ENCODE measurements at places on chromosomes 13 and 19.
A peak's percentile ranks its signal among the peaks of the same experiment; 100 is the strongest.

- no peak for DNase-seq
These were observed 519.7 kb downstream of the DIAPH3 start for GRCh38 chr13:59643906-59644626.

DNA sequence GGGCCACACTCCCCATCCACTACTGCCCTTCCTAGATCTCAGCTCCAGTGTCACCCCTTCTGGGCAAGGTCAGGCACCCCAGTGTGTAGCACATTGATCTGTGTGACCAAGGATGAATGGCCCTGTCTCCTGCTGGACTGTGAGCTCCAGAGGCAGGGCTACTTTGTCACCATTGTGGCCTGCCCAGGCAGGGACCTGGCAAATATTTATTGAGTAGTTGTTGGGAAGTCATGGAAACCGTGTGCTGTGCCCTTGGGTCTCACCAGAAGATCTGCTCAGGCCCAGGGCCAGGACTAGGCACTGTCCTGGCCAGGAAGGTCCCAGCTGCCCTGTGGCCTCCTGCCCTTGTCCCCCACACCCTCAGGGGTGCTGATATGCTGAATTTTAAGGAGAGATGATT lies 10.5 kb downstream of the NACC1 start:
- no peak for DNase-seq

DNA sequence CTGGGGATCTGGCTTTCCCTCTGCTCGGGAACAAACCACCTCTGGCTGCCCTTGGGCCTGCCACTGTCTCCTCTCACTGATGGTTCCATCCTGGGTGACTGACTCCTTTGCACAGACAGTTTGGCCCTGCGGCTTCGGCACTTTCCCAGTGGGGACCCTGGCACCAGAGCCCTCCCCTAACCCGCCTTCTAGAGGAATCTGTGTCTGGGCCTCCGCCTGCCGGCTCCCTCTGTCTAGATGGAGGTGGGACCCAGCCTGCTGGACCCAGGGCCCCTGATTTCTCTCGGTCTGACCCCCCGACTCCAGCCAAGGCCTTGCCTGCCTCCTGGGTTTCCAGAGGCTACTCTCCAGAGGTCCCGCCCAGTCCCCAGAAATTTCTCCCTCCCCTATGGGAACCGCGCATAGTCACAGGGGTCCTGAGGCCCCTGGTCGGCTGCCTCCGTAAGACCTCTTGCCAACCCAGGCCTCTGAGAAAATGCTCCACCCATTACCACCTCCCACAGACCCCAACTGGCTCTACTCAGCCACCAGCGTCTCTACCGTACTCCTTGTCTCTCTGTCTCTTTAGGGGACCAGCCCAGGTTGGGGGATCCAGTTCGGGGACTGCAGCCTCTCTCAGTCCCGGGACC lies 2.7 kb downstream of the CCDC106 start:
- DNase-seq = no peak

DNA sequence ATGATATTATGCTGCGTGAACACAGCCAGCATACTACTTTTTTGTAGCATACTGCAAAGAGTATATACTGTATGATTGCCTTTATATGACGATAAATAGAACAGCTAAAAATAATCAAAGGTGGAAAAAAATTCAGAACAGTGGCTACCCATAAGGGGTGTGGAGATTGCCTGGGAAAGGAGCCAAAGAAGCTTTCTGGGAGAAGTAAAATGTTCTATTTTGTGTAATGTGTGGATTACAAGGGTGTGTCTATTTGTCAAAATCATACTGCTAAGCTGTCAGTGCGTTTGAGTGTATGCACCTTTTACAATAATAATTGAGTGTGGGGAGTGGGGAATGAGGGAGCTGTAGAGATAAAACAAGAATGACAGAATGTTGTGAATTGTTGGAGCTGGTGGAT lies 45.2 kb upstream of the MTIF3 start:
- no peak for DNase-seq

GRCh38 chr13:108595436-108596274 lies 33.8 kb upstream of the MYO16 start:
- no peak for DNase-seq

DNA sequence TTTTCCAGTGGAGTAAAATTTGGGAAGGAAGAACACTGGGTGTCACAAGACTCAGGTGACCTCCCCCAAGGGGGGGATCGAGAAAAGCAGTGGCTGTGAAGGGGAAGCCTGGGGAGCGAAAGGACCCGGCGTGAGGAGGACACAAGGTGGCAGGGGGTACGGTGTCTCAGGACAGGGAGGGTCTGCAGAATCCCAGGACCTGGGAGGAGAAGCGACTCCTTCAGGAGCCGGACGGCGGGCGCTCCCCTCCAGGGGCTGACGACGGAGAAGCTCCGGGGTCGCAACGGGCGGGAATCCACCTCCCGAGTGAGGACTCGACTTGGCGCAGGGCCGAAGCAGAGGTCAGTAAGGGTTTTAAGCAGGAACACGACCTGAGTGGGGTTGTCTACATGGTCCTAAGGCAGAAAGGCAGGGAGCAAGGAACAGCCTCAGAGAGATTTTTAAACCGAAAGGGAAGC lies 529 bp downstream of the ZNF836 start:
- DNase-seq = peak; percentile 56

GRCh38 chr19:49859682-49860335 lies 7.6 kb downstream of the PNKP start:
- DNase-seq = no peak

DNA sequence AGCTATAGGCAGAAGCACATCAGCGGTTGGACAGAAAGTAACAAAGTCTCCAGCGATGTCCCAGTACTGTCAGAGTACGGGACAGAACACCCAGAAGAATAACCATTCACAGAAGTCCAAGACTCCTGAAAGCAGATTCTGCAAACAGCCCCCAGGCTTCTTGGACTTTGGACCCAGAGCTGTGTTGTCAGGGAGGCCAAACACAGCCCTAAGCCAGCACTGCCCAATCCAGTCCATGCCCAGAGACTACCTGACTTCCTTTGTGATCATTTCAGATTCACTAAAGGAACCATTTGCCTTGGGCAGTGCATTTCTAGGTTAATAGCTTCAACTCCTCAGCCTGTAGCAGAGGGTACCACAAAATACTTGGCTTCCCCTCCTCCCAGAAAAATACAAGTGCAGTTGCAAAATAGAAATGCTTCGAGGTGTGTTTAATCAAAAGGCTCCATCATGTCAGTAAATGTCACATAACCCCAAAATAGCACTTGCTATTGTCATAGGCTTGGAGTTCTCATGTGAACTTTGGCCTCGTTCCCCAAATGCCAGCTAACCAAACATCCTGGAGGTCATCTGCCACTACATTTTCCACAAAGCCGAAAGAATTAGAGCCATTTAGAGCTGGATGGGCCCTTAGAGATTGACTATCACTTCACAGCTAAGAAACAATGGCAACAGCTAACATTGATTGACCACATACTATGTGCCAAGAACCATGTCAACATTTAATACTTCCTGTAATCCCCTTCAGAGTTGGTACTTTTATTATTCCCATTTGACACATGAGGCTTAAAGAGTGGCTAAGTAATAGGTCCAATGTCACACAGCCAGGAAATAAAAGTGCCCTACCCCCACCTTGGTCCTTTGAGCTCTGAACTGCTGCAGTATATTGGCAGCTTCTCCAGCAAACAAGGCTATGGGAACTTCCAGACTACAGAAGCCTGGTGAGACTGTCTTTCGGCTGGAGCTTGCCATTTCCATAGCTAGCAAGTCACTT lies 329.9 kb downstream of the FOXO1 start:
- no peak for DNase-seq

DNA sequence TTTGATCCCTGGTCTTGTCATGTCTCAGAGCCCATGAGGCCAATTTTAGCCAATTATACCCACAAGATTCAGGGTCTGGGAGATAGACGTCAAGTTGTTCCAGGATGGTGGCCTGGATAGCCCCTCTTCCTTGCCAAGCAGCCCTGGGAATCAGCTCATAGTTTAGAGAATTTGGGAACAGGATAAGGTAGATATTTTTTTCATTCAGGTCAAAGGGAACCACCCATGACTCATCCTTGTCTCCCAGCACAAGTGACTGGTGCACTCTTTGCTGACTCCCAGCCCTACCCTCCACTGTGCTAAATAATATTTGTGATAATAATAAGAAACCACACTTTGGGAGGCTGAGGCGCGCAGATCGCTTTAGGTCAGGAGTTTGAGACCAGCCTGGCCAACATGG lies 17.1 kb upstream of the S1PR4 start:
- DNase-seq = no peak

Measured in ecto neural progenitor cell (in vitro differentiated cells).